ENCODE measurements at places on chromosomes 12 and 14.

GRCh38 chr12:84362552-84362897 lies 550.1 kb downstream of the SLC6A15 start:
- no peak for DNase-seq

GRCh38 chr12:71157601-71158233 lies at the start of gene TSPAN8:
Gene TSPAN8, minus strand, starts transcription at chr12:71157999. Its CDS starts 321 bp downstream, at chr12:71157678.
- DNase-seq, result no peak

DNA sequence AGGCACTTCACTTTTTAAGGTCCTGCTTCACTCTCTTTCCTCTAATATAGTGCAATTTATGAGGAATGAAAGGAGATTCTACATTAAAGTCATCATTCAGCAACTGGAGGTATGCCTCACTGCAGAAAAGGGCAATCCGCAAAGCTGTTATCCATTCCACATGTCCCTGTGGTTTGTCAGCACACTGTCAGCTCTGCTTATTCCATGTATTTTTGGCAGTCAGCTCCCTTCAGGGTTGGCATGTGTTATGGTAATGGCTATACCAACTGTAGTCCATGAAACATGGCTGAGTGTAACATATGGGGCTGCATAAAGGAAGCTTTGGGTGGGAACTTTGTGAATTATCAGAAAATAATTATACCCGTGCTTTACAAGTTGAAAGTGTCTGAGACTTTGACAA lies 154.1 kb downstream of the GALC start:
- DNase-seq, result no peak

GRCh38 chr14:27730204-27730603 lies 1036.4 kb upstream of the FOXG1 start:
- no peak for DNase-seq

- no peak for DNase-seq
Observed at GRCh38 chr12:130086248-130086647, 76.0 kb upstream of the FZD10 start.

GRCh38 chr12:54306925-54307741 lies 6.3 kb upstream of the NFE2 start:
- no peak for DNase-seq

GRCh38 chr12:67077617-67078016 lies 191.5 kb upstream of the CAND1 start:
- no peak for DNase-seq

GRCh38 chr14:78519863-78520262 lies 349.7 kb downstream of the NRXN3 start:
- DNase-seq, result peak; percentile 0

DNA sequence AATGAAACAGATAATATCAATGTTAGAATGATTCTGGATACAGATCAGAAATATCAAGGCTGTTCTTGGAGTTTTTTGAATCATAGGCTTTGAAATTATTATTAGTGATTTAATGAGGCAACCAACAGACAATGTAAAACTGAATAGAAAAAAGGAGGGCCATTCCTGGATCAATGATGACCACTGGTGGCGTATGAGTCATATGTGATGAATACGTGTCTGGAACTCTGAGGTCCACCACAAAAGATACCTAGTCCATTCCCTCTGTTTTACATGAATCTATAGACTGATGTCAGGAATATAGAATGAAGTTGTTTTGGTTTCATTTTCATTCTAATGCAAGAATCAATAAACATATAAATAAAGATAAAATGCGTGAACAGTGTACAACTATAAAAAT lies 78.3 kb upstream of the RTL1 start:
- no peak for DNase-seq

DNA sequence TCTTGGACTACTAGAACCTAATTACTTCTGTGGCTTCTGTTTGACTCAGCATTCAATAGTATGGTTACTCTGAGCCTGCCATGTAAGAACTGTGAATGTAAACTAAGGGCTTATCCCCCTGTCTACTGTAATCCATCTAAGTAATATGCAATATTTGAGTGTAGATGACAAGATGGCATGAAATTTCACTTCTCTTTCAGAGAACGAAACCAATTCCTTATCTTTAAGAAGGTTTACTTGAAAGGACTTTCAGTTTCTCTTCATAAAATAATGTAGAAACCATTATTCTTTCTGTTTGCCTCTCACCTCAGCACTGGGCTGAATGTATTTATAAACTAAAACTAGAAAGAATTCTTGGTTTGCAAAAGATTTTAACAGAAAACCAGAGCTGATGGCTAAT lies 60.4 kb upstream of the ARID2 start:
- DNase-seq, result no peak

DNA sequence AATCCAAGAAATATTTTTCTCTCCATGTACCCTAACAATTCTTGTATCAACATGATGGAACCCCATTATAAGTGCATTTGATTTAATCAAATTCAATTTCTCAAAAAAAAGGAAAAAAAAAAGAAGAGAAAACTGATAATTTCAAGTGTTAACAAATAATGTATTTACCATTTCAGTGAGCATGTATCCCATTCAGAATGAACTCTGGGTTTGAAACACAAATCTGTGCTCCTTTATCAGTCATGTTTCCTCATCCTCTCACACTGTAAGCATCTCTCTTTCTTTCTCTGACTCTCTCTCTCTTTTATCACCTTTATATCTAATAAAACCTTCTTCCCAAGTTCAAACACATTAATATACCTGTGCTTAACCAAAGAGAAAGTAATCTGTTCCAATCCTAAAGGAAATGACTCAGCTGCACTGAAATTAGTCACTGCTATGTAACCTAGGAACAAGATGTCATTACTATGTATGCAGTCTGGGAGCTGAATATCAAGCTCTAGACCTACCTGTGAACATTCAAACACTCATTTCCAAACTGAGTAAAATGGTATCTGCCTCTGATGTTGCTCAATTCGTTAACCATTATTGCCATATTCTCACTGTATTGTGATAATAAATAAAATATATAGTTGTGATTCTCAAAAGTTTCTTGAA lies 135.0 kb upstream of the LRIG3 start:
- no peak for DNase-seq

- no peak for DNase-seq
Observed at GRCh38 chr12:101957252-101957959, 80.0 kb downstream of the DRAM1 start.

GRCh38 chr12:93577222-93577621 lies 4.7 kb downstream of the SOCS2 start:
- DNase-seq, result no peak

- no peak for DNase-seq
Observed at GRCh38 chr12:23528316-23528715, 421.2 kb downstream of the SOX5 start.

DNA sequence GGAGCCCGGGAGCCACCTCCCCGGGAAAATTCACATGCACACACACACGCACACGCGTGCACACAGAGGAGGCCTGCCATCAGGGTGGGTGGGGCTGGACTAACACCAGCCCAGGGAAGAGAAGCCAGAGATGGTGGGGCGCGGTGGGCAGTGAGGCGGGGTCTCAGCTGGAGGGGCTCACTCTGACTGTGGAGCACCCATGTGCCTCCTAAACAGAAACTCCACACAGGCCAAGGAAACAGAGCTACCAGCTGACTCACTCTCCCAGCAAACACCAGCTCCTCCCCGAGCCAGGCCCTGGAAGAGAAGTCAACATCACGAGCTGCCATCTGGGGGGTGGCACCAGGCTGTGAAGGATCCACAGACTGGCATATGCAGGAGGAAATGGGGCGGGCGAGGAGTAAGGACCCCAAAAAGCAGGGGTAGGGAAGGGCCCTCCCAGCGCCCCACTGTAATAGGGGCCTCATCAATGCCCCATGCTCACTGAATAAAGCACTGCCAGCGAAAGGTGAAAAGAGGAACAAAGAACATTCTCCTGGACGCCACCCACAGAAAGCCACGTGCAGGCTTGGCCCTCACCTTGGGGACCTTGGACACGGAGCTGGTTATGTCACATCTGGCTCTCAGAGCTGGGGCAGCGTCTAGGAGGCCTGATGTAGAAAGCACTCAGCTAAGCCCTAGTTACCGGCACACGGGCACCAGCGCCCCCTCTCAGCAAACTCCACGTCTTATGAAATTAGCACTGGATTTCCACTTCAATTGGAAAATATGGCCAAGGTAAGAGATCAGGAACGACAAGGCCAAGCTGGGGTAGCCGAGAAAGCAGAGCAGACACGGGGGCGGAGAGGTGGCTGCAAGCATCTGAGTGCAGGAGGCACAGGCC lies 8.4 kb upstream of the INF2 start:
- DNase-seq, result no peak

- no peak for DNase-seq
Observed at GRCh38 chr12:91111366-91112325, at the start of gene LUM. Gene LUM, minus strand, starts transcription at chr12:91111494. Its CDS starts 2,515 bp downstream, at chr12:91108979.

- DNase-seq, result no peak
Observed at GRCh38 chr14:54548491-54548890, 18.4 kb upstream of the SAMD4A start.

GRCh38 chr12:110134691-110135411 lies 10.7 kb downstream of the IFT81 start:
- no peak for DNase-seq

- no peak for DNase-seq
Observed at GRCh38 chr14:32404784-32405573, 75.9 kb downstream of the AKAP6 start.

GRCh38 chr12:43428088-43428600 lies 123.9 kb downstream of the ADAMTS20 start:
- no peak for DNase-seq

DNA sequence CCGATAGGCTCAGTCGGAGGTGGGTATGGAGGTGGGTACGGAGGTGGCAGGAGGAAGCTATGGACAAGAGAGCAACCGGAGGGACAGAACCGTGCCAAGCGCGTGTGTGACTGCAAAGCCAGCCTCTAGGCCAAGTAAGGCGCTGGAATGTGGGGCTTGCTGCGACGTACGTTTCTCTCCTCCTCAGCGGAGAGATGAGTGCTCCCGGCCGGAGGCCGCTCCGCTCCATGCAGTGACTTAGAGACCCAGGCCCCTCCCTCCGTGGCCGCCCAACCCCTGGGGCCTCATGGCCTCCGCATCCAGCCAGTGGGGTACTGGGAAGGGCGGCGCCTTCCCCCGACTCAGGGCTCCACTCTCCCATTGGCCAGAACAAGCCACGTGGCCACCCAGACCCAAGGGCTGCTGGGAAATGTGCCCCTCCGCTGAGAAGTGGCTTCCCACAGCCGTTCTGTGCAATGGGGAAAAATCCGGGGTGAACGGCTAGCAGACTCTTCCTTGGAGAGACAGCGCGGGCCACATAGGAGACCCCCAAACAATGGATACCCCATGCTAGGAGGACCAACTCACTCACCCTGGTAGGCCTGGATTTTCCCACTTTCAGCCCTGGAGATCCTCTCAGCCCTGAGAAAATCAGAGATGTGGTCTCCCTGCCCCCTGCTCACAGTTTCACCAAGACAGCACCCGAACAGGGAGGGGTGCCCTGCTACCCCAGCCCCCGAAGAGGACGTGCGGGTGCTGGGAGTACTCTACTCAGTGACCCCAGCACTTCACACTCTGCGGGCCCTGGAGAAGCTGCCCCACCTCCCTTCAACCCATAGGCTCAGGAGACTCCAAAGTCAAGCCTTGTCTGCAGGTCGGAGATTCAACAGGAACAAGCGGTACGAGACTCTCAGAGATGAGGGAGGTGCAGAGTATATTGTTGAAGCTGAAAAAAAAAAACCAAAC lies 66.7 kb downstream of the RIMBP2 start:
- DNase-seq, result no peak

Measured in T-helper 9 cell (primary cell).